Skeletal muscle cell (primary cell): ENCODE measurements at places on chromosomes 12 and 14.
A peak's percentile ranks its signal among the peaks of the same experiment; 100 is the strongest.

DNA sequence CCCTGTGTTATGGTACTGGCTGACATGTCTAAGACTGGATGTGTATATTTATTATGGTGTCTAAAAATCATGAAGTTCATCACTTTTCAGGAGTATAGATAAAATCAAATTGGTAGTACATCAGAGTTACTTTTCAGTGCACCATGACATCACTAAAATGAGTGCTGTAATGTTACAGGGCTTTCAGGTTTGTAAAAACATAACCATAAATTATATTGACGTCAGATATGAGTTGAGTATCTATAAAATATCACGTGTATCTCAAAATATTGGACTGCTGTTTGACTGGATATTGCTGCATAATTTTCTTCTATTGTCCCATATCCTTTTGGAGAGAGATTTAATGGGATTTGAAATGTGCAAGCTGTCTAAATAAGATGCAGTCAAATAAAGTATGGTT, 22.0 kb downstream of the NAA30 start:
- DNase-seq: no peak

DNA sequence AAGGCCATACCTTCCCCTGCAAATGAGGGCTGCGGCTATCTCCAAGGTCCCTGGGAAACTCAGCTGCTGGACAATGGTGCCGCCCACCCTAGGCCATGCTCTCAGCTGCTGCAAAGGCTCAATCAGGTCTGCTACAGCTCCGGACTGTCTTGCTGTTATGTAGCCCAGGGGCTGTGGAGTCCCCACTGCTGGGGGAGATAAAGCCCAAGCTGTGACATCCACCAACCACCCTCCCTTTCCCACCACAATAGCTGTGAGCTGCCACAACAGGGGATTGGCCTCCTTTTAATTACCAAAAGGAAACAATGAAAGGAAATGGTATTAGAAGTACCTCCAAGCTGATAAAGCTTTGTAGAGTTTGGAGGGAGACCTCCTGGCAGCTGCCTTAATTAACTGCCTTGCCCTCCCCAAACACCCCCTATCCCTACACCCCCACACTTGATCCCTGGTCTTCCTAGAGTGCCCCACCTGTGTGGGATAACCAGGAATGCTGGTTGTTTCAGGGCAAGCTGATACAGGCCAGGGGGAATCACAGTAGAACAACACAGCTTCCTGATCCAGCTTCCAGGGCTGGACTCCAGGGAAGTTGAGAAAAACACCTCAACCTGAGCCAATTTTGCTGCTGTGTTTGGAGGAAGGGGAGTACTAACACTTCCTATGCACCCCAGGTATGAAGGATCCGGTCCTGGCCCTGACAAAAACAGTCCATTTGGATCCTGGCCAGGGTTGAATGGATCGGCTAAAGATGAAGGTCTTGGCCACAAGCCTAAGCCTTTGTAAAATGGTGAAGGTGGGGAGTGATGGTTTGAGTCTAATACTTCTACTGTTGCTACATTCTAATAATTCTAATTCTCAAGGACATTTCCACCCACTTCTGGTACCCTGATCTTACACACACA, at the start of gene VWF:
VWF (minus strand) TSS at position 260 of the 899 bp plus-strand sequence. CDS start 1,474 bp downstream, outside the sequence.
- DNase-seq: no peak

DNA sequence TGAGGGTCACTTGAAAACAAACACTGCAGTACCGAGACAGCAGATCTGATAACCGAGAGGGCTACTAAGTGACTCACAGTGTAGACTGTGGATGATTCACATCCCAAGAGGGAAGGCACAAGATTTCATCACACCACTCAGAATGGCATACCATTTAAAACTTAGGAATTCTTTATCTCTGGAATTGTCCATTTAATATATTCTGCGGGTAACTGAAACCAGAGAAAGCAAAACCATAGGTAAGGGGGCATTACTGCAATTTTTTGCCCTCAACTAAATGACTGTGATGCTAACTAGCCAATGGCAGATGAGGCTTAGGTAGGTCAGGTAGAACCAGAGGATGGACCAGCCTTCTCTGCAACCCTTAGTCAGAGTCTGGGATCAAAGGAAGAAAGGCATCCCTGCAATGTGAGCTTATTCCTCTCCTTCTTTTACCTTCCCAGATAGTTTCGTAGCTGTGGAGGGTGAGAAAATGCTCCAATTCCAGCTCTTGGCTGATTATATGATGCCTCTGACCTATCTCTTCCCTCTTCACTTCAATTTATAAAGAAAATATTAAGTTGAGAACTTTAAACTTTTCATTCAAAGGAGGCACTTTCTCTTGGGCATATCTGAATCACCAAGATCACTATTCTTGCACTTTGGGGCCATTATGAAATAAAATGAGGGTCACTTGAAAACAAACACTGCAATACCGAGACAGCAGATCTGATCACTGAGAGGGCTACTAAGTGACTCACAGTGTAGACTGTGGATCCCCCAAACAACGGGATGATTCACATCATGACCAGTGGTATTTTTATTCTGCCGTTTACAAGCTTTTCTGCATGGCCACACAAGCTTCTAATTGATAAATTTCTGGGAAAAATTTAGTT, 6.8 kb downstream of the ART4 start:
- peak; percentile 67 for DNase-seq

DNA sequence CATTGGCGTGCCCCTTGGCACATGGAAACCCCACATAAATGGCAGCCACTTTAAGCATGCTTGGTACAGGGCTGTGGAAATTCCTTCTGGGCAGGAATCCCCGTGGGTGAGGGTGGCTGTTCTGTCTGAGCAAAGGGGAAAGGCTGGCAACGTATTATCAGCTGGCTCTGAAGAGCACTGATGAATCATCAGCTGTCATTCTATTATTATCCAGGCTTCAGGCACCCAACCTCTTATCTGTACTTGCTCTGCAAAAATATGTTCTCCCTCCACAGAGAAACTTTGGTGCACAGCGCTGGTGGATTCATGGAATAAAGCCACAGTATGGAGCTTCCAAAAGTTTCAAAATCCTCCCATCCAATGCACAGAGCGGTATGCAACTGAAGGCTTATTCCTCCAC, 167.1 kb downstream of the TBX5 start:
- DNase-seq: no peak

DNA sequence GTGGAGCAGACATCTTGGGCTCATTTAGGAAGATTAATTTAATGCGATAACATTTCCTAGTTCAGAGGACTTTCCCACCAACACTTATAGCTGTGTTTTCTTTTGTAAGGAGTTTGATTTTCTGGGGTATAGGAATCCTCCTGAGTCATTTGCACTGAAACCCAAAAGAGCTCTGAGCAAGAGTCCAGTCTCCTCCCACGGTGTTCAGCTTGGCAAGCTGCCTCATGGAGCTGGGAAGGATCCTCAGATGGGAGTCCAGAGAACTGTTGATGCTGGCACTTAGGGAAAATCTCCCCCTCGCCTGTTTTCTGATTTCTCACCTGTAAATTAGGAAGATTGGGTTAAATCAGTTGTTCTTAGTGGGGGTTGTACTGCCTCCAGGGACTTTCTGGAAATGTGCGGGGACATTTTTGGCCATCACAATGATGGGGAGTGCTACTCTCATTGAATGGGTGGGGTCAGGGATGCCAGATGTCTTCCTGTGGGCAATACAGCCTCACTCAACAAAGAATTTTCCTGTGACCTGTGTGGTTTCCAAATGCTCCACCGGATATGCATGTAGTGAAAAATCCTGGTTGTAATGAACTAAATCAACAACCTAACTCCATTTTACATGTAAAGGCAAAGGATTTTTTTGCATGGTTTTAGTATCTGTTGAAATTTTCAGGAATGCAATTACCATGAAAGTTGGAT, 150.6 kb downstream of the ADCK1 start:
- DNase-seq: no peak

DNA sequence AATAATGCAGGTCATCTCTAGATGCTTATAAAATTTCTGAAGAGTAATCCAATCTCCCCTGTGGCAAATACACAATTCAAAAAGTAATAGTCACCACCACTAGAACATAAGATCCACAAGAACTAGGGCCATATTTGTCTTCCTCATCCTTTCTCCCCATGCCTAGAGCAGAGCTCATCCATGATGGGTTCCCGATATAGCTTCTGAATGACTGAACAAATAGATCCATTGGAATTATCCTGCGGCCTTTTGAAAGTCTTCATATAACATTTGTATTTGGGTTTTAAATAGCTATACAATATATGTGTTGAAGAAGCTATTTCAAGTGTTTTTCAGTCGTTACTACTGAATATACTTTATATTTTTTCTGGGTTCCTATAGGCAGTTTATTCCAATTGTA, 5.7 kb downstream of the DCN start:
- no peak for DNase-seq
